ENCODE measurements at places on chromosomes 6 and 20. TPM values are rescaled to one million over a fixed set of nuclear protein-coding genes. Genes with fewer than 3 reads are reported as not detected.
A peak's percentile ranks its signal among the peaks of the same experiment; 100 is the strongest.

GRCh38 chr6:21628160-21628559 lies 34.6 kb downstream of the SOX4 start:
- H3K27me3 ChIP-seq, result no peaks in the 10 kb centered on the region
- no peaks in the 10 kb centered on the region for H3K4me1 ChIP-seq
- H3K4me3 ChIP-seq, result no peak overlapping the region
- H3K27ac ChIP-seq, result no peak overlapping the region
- no peak for DNase-seq

DNA sequence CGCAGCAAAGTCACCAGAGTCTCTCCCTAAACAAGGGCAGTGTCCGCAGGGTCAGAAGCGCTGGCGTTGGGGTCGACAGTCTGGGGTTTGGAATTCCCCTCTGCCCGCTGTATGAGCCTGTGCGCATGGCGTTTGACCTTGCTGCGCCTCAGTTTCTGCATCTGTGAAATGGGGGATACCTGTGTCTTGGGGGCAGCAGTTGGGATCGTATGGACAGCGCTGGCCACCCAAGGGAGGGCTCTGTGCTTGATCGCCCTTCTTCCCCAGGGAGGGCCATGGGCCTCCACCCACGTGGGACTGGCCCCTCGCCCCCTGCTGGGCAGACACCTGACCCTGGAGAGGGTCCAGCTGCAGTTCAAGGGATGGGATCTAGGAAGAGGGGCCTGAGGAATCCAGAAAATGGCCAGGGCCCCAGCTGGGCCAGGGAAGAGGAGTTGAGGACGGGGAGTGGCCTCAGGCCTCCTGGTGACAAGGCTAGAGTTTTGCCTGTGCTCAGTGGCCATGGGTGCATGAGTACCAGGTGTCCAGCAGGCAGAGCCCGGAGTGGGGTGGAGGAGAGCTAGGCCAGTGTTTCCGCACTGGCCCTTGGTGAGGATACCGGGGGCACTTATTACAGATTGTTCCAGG lies 26.4 kb upstream of the PHACTR3 start:
- H3K4me3 ChIP-seq, result no peak overlapping the region
- peaks cover 12% of the 10 kb centered on the region for H3K27me3 ChIP-seq
- no peak overlapping the region for H3K27ac ChIP-seq
- DNase-seq, result no peak
- peaks cover 16% of the 10 kb centered on the region for H3K4me1 ChIP-seq

The IL17F gene
- total RNA-seq, result not detected

- no peak for DNase-seq
- H3K4me3 ChIP-seq, result no peak overlapping the region
- H3K4me1 ChIP-seq, result no peaks in the 10 kb centered on the region
- no peaks in the 10 kb centered on the region for H3K36me3 ChIP-seq
- no peaks in the 10 kb centered on the region for H3K27me3 ChIP-seq
These were observed 76.1 kb downstream of the PRKN start for GRCh38 chr6:162651505-162651904.

- H3K27me3 ChIP-seq, result no peaks in the 10 kb centered on the region
- no peak overlapping the region for H3K4me3 ChIP-seq
- H3K4me1 ChIP-seq, result no peaks in the 10 kb centered on the region
- no peaks in the 10 kb centered on the region for H3K36me3 ChIP-seq
- DNase-seq, result no peak
These were observed 144.1 kb upstream of the AKAP12 start for GRCh38 chr6:151095538-151096254.

GRCh38 chr6:4364711-4365110 lies 229.3 kb upstream of the ECI2 start:
- no peak overlapping the region for H3K4me3 ChIP-seq
- no peaks in the 10 kb centered on the region for H3K4me1 ChIP-seq
- H3K27me3 ChIP-seq, result no peaks in the 10 kb centered on the region
- no peak overlapping the region for H3K27ac ChIP-seq
- DNase-seq, result no peak

DNA sequence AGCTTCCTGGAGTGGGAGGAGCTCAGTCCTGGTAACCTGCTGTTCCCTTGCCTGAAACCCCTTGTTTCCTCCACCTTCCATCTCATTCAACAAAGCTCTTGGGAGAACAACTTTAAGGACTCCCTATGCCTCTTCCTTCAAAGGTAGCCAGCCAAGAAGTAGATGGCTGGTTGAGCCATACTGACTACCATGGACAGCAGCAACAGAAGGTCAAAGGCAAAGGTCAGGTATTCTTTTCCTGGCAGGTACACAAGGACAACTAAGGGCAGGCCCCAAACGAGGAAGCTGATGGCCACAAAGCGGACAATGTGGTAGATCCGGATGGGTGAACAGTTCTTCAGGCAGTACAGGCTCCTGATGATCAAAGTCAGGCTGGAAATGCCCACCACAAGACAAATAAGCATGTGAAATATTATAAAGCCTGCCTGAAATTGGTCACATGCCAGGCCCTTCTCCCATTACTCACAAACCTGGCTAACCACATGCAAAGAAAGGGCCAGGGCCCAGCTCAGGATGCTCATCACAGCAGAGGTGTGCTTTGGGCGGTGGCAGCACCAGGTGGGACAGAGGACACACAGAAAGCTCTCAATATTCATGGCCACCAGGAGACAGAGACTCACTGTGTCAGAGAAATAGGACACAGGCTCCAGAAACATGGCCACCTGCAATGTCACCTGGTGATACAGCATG lies 21.7 kb downstream of the UBD start:
- H3K27me3 ChIP-seq, result no peaks in the 10 kb centered on the region
- no peaks in the 10 kb centered on the region for H3K4me1 ChIP-seq
- no peak overlapping the region for H3K4me3 ChIP-seq
- H3K36me3 ChIP-seq, result no peaks in the 10 kb centered on the region
- DNase-seq, result no peak

DNA sequence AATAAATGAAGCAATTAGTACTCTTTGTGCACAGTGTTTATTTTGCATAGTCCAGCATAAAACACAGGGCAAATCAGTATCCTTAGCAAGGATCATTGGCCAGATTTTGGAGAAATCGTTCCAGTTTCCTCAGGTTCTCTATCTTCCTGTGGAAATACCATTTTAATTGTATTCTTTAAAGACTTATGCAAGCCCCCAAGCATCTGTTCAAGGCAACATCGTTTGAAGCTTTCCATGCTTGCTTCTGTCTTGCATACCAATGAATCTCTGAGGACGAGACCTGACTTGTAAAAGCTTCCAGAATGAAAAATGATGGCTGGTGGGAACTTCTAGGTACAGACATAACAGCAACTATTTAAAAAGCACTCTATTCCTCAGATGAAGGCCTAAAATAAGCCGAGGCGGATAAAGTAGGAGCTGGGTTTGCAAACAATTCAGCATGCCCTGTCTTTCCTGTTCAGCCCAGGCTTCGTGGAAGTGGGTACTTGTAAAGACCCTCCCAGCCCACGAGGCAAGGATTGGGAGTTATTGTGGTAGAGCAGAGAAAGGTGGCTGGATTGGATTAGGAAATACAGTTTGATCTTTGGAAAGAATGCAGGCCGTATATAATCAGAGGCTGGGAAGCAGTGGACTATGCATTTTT lies 21.6 kb downstream of the NRSN1 start:
- no peak for DNase-seq
- H3K4me1 ChIP-seq, result no peaks in the 10 kb centered on the region
- no peaks in the 10 kb centered on the region for H3K36me3 ChIP-seq
- no peaks in the 10 kb centered on the region for H3K27me3 ChIP-seq
- no peak overlapping the region for H3K27ac ChIP-seq
- no peak overlapping the region for H3K4me3 ChIP-seq

The RBL1 gene
- 10.3 TPM for total RNA-seq

DNA sequence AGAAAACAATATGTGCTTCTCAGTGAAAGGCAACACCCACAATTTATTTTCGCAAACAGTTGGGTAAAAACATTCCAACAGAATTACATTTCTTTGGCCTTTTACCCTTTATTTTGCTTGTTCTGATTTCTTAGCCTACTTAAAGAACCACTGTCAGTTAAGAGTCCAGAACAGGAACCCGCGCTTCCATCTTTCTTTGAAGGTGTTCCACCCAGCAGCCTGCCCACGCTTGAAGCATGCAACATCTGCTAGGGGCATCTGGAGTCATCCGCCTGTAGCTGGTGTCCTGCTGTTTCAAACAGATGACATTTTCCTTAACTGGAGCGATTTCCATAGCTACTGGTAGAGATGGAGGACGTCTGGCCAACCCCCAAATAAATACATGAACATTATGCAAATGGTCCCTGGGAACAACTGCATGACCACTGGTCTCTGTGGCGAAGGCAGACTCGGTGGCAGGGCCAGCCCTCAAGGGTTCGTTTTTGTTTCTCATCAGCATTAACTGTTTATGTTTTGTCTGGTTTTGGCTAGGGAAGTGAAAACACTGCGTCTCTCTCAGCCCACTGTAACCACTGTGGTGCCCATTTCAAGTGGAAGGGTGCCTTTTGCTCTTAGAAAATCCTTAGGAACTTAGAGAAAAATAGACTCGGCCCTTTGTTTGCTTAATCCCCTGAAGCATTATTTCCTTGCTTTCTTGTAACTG lies 51.6 kb downstream of the LAMA4 start:
- H3K27me3 ChIP-seq, result no peaks in the 10 kb centered on the region
- peak overlapping the region; percentile 61 for H3K27ac ChIP-seq
- peaks cover 7% of the 10 kb centered on the region for H3K4me1 ChIP-seq
- no peak overlapping the region for H3K4me3 ChIP-seq
- H3K36me3 ChIP-seq, result no peaks in the 10 kb centered on the region

DNA sequence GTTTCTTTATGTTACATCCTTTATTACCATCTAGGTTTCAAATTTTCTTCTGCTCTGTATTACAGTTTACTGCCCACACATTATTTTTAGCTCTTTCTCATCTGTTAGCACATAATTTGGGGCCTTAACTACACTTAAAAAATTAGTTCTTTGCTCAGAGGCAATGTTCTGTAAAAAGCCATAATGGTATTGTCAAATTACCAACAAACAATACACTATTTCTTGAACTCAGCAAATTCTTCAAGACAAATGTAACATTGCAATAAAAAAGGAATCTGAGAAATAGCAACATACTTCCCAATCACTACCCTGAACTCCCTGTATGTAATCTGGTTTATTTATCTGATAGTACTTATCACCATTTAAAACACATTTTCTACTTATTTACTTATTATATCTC lies 448.6 kb upstream of the OPRM1 start:
- H3K27me3 ChIP-seq, result no peaks in the 10 kb centered on the region
- no peak overlapping the region for H3K4me3 ChIP-seq
- H3K36me3 ChIP-seq, result no peaks in the 10 kb centered on the region
- H3K4me1 ChIP-seq, result no peaks in the 10 kb centered on the region
- no peak for DNase-seq

GRCh38 chr20:48844996-48845395 lies 17.2 kb upstream of the PREX1 start:
- H3K36me3 ChIP-seq, result no peaks in the 10 kb centered on the region
- no peak for DNase-seq
- H3K27me3 ChIP-seq, result no peaks in the 10 kb centered on the region
- H3K4me1 ChIP-seq, result no peaks in the 10 kb centered on the region
- H3K4me3 ChIP-seq, result no peak overlapping the region

DNA sequence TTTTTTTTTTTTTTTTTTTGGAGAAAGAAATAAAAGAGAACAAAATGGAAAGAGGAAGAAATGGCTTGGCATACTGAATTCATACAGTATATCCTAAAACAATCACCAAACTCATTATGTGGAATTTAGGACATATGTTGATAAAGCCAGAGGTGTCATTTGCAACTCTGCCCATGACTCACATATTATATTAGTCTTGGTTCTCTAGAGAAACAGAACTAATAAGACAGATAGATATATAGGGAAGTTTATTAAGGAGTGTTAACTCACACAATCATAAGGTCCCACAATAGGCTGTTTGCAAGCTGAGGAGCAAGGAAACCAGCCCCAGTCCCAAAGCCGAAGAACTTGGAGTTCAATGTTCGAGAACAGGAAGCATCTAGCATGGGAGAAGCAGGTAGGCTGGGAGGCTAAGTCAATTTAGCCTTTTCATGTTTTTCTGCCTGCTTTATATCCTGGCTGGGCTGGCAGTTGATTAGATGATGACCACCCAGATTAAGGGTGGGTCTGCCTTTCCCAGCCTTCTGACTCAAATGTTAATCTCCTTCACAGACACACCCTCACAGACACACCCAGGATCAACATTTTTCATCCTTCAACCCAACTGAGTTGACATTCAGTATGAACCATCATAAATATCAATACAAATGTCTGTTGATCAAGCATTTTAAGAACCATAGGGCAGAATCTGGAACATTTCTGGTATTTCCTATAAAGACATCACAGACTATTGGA lies 102.3 kb downstream of the UBE3D start:
- no peak for DNase-seq
- H3K27me3 ChIP-seq, result no peaks in the 10 kb centered on the region
- no peaks in the 10 kb centered on the region for H3K36me3 ChIP-seq
- H3K4me1 ChIP-seq, result no peaks in the 10 kb centered on the region
- H3K27ac ChIP-seq, result no peak overlapping the region

- no peaks in the 10 kb centered on the region for H3K36me3 ChIP-seq
- H3K27ac ChIP-seq, result no peak overlapping the region
- no peaks in the 10 kb centered on the region for H3K4me1 ChIP-seq
- no peak for DNase-seq
- peak overlapping the region; percentile 60 for H3K4me3 ChIP-seq
- no peaks in the 10 kb centered on the region for H3K27me3 ChIP-seq
These were observed 802 bp upstream of the FERMT1 start for GRCh38 chr20:6123649-6124014.

The OXT gene
- not detected for total RNA-seq

The ANKRD66 gene
- 2.3 TPM for total RNA-seq

DNA sequence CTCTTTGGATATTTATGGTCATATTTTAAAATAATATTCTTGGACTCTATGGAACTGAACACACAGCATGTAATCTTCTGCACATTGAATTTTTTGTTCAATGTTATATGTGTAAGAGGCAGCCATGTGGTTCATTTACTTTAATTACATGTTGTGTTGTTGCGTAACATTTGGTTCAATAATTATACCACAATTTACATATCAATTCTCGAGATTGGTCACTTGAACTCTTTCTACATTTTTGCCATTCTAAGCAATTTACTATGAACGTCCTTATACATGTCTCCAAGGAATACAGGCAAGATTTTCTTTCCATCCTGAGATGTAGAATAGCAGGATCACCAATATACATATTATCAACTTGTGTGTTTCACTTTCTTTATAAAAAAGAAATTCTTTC lies 18.5 kb upstream of the STMND1 start:
- no peaks in the 10 kb centered on the region for H3K4me1 ChIP-seq
- H3K27me3 ChIP-seq, result no peaks in the 10 kb centered on the region
- no peak overlapping the region for H3K4me3 ChIP-seq
- DNase-seq, result no peak
- H3K27ac ChIP-seq, result no peak overlapping the region

- no peak for DNase-seq
- H3K27me3 ChIP-seq, result no peaks in the 10 kb centered on the region
- no peak overlapping the region for H3K27ac ChIP-seq
- H3K4me3 ChIP-seq, result no peak overlapping the region
- no peaks in the 10 kb centered on the region for H3K4me1 ChIP-seq
These were observed 176.8 kb downstream of the TASP1 start for GRCh38 chr20:13461849-13462458.

The COL19A1 gene
- total RNA-seq, result 0.28 TPM

GRCh38 chr6:114449659-114450058 lies 106.8 kb upstream of the HS3ST5 start:
- DNase-seq, result no peak
- no peaks in the 10 kb centered on the region for H3K27me3 ChIP-seq
- no peaks in the 10 kb centered on the region for H3K4me1 ChIP-seq

The TRIM10 gene
- not detected for total RNA-seq

GRCh38 chr6:16153211-16153820 lies 24.4 kb downstream of the MYLIP start:
- H3K36me3 ChIP-seq, result no peaks in the 10 kb centered on the region
- H3K27ac ChIP-seq, result no peak overlapping the region
- no peak for DNase-seq
- no peaks in the 10 kb centered on the region for H3K27me3 ChIP-seq
- no peak overlapping the region for H3K4me3 ChIP-seq
